ENCODE measurements at places on chromosomes 2 and 18.

DNA sequence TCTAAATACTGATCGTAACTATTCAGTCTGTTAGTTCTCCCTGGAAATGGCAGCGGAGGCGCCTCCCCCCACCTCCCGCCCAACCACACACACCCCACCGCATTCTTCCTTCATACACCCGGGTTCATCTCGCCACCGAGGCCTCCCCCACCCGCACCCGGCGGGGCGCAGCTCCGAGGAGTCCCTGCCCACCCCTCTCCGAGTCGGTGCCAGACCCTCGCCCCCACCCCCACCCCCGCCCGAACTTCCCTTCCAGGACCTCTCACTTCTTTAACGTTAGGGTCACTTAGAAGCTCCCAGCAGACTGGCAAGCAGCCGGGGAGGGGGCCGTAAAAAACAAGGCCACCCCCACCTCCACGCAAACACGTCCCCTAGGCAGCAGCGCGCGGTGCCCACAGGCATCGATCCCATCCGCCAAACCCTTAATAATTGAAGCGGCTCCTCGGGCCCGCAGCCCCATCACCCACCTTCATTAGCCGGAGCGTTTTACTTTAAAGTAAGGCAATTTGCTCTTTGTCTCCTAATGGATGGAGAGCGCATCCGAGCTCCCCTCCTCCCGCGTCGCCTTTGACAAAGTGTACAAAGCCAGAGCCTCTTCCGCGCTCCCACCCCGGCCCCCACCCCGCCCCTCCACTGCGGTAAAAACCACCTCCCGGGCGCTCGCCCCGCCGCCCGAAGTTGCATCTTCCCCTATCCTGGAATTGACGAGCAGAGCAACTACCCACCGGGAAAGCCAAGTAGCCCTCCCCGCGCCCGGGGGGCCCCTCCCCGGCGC, 624 bp downstream of the ZNF516 start:
- DNase-seq: no peak

DNA sequence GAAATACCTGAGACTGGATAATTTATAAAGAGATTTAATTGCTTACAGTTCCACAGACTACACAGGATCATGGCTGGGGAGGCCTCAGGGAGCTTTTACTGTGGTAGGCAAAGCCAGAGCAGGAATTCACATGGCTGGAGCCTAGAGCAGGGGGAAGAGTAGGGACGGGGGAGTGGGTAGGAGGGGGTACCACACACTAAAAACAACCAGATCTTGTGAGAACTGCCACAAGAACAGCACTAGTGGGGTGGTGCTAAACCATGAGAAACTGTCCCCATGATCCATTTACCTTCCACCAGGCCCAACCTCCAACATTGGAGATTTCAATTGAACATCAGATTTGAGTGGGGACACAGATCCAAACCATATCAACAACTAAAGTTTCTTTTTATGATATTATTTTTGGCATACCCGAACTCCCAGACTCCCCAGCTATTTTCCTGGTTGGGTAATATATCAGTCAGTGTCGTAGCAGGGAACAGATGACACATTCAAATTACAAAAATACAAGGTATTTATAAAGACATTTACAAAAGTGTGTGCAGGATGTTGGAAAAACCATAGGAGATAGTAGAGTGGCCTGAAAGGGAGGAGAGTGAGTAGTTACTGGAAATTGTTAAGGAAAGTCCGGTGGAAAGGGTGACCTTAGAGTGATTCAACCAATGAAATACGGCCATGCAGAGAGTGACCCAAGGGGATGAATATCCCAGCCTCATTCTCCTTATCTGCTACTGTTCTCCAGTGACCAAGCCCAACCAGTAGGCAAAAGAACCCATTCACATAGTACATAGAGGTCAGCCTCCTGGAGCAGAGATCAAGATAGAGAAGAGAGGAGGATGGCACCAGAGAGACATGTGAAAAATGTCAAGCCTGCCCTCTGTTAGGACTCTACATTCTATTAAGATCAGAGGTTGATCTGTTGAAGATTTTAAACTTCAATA, 8.8 kb downstream of the RPL37A start:
- no peak for DNase-seq

DNA sequence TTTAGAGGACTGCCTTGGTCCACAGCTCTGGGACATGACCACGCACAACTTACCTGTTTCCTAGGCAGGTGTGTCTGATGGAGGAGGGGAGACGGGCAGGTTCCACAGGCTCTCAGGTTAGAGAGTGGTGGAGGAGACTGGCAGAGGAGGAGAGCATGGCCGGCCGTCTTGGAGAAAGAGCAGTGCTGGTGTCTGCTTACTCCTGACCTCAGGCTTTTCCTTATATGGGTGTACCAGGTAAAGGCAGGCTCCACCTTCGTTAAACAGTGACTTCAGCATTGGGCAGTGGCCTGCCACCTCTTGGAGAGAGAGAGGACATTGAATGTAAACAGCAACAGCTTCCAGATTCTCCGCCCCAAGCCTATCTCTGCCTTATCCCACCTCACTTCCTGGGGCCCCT, at the start of gene CAPN13:
CAPN13 (minus strand) TSS at position 198 of the 400 bp plus-strand sequence. CDS start 20,121 bp downstream, outside the sequence.
- no peak for DNase-seq

GRCh38 chr2:143891879-143892308, 628.0 kb downstream of the ZEB2 start:
- DNase-seq: no peak

DNA sequence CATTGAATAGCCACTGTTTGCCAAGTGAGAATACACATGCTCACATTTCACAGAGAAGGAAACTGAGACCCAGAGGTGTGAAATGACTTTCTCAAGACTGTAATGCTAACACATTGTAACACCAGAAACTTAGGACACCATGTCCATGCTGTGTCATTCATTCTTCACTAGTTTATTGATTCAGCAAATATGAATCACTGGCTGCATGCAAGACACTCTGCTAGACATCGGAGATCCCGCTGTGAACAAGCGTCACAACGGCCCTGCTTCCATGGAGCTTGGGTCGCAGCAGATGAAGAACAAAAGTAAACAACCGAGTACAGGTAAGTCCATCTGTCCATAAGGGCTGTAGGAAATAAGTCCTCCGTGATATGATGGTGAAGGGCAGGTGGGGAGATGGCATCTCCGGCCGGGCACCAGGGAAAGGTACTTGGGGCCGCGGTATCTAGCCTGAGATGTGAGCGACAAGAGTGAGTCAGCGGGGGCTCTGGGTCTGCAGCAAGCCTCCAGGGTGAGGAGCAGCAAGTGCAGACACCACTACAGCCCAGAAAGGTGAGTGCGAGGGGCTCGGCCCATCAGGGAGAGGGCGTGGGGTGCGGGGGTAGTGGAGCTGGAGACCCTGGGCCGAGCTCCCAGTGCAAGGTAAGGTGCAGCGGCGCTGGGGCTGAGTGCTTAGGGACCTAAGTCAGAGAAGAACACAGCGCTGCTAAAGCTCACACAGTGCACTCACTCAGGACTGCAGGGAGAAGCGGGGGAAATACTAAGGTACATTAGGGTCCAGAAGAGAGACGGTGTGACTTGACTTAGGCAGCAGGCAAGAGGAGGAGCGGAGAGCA, 391.2 kb downstream of the FBXO15 start:
- no peak for DNase-seq

GRCh38 chr18:35658112-35658511, 76.6 kb downstream of the GALNT1 start:
- DNase-seq: no peak

GRCh38 chr18:24702001-24702515, 241.6 kb downstream of the HRH4 start:
- no peak for DNase-seq

DNA sequence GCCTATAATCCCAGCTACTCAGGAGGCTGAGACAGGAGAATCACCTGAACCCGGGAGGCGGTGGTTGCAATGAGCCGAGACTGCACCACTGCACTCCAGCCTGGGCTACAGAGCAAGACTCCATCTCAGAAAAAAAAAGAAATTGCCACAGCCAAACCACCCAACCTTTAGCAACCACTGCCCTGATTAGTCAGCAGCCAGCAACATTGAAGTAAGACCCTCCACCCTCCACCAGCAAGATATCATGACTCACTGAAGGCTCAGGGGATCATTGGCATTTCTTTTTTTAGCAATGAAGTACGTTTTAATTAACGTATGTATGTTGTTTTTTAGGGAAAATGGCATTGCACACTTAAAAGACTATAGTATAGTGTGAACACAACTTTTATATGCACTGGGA, 349.1 kb upstream of the ACVR2A start:
- no peak for DNase-seq

GRCh38 chr2:221962186-221962585, 336.6 kb downstream of the PAX3 start:
- DNase-seq: no peak

DNA sequence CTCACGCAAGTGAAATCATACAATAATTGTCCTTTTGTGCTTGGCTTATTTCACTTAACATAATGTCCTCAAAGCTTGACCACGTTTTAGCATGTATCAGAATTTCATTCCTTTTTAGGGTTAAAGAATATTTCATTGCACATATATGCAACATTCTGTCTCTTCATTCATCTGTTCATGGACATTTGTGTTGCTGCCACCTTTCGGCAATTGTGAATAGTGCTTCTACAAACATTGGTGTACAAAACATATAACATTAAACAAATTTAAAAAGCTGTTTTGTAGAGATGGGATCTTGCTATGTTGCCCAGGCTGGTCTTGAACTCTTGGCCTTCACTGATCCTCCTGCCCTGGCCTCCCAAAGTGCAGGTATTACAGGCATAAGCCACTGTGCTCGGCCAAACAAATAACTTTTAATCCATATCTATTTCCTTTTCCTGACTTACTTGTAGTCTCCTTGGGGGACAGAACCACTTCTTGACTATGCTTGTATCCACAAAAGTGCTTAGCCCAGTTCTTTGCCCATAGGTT, 209.3 kb downstream of the SLC4A3 start:
- no peak for DNase-seq

DNA sequence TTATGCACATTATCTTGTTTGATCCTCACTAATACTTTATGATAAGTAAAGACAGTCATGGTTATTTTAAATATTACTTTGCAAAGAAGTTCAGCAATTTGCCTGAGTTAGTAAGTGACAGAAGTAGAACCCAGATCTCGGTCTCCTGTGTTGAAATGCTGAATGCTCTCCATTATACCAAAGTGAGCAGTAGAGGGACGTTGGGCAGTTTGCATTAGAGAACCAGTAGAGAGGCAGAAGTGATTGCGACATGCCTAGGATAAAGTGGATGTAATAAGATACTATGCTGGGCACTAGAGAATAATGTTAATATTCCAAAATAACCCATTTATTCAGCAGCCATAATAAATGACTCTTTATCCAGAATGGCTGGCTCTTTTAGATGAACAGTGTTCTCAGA, 201.0 kb downstream of the PMAIP1 start:
- DNase-seq: no peak

GRCh38 chr2:173754165-173754564, 211.0 kb downstream of the SP3 start:
- no peak for DNase-seq

GRCh38 chr2:25341011-25341727, 556 bp downstream of the DNMT3A start:
- DNase-seq: no peak

DNA sequence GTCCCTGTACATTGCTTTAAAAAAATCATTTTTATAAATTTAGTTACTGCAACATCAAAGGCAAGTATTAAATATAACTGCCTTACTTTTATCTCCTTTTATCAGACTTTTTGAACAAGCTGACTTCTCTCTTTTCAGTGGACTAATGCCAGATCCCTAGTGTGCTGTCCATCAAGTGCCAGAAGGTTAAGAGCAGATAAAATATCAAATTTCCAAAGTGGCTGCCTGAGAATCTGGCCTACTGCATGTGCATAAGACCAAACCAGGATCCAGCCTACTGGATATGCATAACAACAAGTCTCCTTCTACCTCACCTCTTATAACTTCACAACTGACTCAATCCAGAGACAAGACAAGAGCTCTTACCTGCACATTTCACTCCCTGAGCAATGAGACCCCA, 59.8 kb upstream of the CHRNA1 start:
- DNase-seq: no peak

- DNase-seq: no peak
Measured at GRCh38 chr2:176583607-176584006, 314.4 kb downstream of the MTX2 start.

DNA sequence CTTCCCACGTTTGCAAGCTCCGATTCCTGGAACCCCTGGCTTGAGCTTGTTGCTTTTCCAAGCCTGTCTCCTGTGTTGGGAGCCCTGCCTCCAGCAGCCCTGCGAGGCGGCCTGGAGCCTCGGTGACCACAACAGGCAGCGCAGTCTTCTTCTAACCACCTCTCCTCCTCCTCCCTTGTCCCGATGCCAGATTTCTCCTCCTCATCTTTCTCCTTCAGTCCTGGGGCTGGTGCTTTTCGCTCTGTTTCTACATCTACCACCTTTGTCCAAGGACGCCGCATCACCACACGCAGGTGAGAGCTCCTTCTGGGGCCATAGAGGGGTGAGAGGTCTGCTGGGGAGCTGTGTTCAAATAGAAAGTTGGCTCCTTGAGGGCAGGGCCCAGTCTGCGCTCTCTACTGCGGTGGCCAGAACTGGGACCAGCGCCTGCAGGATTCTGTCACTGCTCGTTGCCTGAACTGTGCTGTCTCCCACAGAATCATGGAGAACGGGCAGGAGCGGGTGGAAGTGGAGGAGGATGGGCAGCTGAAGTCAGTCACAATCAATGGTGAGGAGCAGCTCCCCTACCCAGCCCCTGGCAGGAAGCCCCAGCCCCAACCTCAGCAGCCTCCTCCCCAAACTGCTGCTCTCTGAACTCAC, 3.9 kb downstream of the DNAJB2 start:
- no peak for DNase-seq

- DNase-seq: no peak
Measured at GRCh38 chr2:113963965-113964364, 74.1 kb downstream of the ACTR3 start.

- no peak for DNase-seq
Measured at GRCh38 chr2:104975371-104975770, 62.5 kb upstream of the MRPS9 start.

DNA sequence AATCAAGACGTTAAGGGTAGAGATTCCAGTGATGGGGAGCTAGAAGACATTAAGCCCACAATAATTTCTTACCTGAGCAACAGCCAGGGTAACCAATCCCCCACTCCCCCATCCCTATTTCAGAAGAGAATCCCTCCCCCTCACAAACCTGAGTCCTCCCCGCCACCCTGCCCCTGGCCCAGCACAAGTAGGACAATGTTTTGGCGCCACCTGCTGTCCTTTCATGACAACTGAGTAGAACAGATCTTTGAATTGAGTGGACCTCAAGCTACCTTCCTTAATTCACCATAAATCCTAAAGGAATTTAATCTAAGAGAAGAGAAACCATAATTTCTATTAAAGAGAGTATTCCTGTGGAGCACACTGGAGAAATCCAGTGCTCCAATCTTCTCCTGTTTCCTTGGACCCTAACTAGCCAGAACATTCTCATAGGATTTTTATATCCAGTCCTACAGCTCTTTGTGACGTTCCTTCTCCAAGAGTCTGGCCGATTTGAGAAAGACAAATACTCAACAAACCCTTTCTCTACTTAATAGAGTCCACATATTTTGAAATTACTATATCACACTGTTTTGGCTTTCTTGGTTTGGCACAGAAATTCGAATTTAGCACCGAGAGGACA, 41.1 kb downstream of the NHEJ1 start:
- DNase-seq: peak; percentile 30

- DNase-seq: no peak
Measured at GRCh38 chr2:191245869-191246531, 796 bp downstream of the MYO1B start.

GRCh38 chr2:197378086-197378485, 56.7 kb downstream of the SF3B1 start:
- no peak for DNase-seq

All from stimulated activated CD8-positive, alpha-beta memory T cell treated with anti-CD3 and anti-CD28 coated beads, Interleukin-2, amount 100 ng/mL, for 1 hour (primary cell).